NCI-H187 treated with DMSO at 0.1 percent for 48 hours (cell line): ENCODE measurements at places on chromosomes 4 and X.

- DNase-seq = no peak
These were observed 2065.8 kb downstream of the ARAP2 start for GRCh38 chr4:34178476-34178875.

DNA sequence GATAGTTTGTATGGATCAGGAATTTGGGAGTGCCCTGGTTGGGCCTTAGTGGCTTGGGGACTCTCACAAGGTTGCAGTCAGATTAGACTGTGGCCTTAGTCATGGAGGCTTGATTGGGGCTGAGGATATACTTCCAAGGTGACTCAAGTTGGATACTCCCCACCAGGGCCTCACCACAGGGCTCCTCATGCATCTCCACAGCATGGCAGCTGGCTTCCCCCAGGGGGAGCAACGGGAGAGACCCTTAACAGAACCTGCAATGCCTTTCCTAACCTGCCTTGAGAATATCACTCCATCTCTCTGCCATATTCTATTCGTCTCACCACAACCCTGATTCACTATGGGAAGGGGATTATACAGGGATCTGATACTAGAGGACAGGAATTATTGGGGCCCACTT lies 161.9 kb downstream of the RELL1 start:
- no peak for DNase-seq

- no peak for DNase-seq
These were observed 36.1 kb downstream of the ZBTB49 start for GRCh38 chr4:4326166-4326565.

- DNase-seq = no peak
These were observed 52.6 kb upstream of the UNC5C start for GRCh38 chr4:95601356-95601755.

GRCh38 chr4:153501578-153501977 lies 35.4 kb downstream of the TMEM131L start:
- DNase-seq = no peak

DNA sequence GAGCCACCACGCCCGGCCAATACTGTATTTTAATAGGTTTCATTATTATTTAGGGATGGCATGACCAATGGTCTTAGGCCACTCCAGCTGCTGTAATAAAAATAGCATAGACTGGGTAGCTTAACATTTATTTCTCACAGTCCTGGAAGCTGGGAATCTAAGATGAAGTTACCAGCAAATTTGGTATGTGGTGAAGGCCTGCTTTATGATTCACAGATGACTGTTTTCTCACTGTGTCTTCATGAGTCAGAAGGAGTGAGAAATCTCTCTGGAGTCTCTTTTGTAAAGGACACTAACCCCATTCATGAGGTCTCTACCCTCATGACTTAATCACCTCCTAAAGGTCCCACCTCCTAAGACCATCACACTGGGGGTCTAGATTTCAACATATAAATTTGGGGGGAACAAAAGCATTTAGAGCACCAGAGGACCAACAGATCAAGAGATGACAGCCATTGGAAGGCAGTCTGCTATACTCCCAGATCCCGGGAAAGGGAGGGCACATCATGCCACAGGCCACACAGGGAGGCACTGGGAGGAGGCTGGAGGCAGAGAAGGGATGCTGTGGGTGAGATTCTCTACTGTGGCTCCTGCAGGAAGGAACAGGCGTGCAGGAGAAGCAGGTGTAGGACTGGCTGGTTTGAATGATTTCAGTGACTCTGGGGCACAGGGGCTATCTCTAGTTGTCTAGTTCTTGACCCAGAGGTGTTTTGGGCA lies 335.8 kb upstream of the SFRP2 start:
- no peak for DNase-seq

DNA sequence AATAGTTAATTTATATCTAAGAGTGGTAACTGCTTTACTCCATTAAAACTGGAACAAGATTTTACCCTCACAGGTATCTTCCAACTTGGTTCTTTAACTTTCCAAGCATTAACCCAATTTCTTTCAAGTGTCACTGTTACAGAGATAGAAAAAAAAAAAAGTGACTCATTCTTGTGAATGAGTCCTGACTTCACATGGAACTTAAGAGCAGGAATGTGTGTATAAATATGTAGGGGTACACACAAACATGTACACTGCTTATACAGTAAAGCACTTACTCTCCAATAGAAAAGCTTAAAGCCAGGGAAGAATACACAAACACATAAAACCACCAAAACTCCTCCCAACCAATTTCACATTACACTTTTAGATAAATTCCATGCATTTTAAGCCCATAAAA lies 38.8 kb downstream of the TAPT1 start:
- no peak for DNase-seq

- DNase-seq = no peak
These were observed 25.9 kb upstream of the MAP3K15 start for GRCh38 chrX:19541196-19541595.
